Activated CD8-positive, alpha-beta memory T cell treated with anti-CD3 and anti-CD28 coated beads for 1 hour (primary cell): ENCODE measurements at places on chromosomes 7 and 10.
A peak's percentile ranks its signal among the peaks of the same experiment; 100 is the strongest.

DNA sequence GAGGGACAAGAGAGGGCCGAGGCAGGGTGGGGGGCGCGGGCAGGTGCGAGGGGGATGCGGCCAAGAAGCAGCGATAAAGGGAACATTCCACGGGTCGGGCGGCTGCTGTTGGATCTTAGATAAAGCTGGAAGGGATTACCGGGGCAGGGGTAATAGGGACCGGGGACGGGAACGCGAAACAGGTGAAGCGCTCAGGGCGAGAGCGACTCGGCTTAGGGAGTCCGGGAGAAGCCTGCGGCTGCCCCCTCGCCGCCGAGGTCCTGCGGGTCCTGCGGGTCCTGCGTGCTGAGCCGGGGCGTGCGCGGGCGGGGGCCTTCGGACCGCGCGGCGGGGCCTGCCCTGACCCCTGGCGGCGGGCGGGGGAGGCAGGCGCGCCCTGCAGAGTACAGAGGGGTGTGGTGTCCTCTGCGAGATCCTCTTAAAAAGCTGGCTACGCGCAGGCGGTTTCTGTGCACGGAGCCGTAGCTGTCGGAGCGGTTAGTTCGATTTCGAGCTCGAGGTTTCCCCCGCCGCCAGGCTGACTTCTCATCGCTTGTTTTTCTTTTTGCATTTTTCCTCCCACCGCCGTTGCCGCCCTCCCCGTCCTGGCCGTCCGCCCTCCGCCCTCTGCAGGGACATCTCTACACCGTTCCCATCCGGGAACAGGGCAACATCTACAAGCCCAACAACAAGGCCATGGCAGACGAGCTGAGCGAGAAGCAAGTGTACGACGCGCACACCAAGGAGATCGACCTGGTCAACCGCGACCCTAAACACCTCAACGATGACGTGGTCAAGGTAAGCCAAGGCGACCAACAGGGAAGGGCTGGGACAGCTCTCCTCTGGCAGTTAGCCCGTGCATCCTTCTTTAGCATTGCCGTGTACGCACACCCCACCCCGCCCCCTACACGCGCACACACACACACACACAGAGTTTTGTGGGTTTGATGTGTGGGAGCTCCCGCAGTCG lies 1.4 kb downstream of the CAV1 start:
- no peak for DNase-seq

GRCh38 chr10:114103284-114103683 lies 59.6 kb downstream of the ADRB1 start:
- DNase-seq: no peak

GRCh38 chr10:132662186-132662920 lies 123.6 kb downstream of the NKX6-2 start:
- DNase-seq: no peak

DNA sequence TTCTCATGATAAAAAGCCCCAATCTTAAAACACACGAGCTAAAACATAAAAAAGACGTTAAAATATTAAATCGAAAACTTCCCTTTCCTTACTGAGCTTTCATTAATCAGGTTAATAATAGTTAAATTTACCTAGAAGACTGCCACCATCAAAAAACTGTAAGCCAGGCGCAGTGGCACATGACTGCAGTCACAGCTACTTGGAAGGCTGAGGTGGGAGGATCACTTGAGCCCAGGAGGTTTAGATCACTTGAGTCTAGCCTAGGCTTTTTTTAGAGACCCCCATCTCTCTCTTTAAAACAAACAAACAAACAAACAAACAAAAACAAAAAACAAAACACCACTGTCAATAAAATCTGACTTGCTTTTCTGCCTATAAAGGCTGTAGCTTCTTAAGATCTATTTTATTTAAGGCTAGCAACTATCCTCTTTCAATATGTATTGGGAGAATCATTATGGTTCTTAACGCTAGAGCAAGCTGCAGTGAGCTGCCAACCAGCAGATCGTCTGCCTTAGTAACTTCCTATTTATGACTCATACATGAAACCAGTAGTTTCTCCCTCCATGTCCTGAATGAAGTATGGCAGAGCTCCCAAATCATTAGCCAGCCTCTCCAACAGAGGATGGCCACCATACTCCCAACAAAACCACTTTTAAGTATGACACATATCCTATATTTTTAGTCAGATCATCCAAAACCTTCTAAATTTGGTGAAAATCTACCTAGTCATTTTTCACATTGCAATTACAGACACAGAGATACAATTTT lies 163.7 kb downstream of the SRPK2 start:
- no peak for DNase-seq

DNA sequence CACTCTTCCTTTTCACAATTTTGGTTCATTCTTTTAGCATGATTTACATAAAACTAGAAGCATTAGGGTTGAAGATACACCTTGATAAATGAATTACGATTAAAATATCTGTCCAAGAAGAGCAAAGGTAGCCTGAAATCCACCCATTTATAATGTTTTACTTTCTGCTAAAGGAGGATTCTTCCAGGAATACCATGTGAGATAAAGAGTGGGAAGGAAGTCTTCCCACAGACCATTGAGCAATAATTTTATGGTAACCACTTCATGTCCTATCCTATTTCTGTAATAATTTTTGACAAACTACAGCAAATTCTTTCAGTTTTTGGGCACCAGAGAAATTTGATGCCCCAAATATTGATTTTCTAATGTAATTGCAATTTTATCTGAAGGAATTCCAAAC lies 150.6 kb upstream of the STEAP4 start:
- DNase-seq: no peak

DNA sequence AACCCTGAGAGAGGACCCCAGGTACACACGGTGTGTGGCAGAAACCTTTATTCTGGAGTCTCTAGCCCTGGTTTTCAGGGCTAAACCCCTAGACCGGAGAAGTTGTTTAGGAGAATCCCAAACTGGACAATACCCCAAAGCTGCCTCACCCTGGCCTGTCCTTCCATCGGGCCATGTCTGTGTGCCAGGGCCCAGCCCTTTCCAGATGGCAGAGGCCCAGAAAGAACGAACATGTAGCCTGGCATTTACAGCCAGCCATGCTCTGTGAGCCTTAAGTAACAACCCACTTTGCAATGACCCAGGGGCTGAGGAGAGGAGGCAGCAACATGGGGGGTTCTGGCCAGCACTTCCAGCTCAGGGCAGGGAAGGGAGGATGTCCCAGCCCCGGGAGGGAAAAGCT lies 142.1 kb downstream of the NEURL1 start:
- no peak for DNase-seq

DNA sequence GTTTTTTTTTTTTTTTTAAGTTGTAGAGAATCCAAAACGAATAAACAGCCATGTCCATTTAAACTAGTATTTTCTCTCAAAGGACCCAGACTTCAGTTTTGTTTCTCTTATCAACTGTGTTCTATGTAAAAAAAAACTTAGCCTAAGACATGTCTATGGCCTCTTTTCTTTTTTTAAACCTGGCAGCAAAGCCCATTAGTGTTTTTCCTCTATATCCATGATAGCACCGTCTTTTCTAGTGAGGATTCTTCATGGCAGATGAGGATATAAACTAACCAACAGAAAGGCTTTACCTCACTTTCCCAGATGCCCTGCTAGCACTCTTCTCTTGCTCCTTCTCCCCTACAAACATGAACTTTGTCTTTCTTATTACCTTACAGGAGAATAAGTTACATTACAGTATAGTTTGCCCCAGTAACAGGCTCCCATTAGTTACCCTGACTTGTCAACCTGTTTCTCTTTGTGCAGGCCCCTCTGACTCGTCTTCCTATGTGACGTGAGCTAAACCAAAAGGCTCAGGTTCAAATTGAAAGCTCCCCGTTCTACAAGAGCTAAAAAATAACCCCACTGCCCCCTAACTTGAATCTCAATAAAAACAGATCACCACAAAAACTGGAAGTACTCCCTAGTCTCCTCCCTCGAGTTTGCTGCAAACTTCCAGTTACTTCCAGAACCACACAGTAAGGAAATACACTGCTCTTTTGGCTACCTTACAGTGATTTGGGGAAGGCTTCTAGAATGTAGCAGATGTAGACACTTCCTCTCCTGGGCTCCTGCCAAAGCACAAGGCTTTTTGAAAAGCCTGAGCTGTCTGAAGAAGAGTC lies 20.1 kb downstream of the P4HA1 start:
- DNase-seq: no peak

- DNase-seq: no peak
These were observed 491.9 kb downstream of the SORCS1 start for GRCh38 chr10:106672517-106673175.

- DNase-seq: no peak
These were observed 15.2 kb upstream of the ZKSCAN1 start for GRCh38 chr7:100000239-100000638.

DNA sequence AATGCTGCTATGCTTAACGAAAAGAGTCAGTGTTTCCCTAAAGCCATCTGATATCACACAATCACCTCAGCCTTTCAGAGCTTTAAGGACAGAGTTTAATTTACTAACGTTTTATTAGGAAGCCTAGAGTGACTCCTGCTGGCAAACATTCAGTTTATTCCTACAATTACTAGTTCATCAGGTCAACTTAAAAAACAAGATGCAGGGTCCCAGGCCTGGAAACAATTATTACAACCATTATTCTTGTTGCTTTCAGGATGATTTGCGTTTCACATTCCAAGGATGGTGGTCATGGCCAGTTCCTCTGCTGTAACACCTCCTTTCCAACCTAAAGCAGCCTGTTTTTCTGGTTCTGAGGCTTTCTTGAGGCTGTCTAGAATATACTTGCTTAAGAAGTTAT lies 1.5 kb upstream of the FAM53B start:
- DNase-seq: no peak

DNA sequence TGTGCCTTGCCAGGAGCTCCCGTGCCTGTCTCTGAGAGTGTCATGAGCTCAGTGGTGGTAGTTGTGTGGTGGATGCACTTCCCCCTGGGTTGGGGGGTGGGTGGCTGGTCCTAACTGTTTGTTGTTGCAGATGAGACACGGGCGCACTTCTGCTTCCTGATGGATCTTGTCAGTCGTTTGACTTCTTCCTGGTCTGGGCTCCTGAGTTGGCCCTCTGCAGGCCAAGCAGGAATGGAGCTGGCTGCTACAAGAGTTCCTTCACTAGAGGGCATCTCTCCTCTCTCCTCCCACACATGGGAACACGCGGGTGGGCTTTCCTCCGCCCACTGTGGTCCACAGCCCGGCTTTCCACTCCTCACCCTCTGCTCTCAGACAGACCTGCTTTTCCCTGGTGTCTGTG lies 82.0 kb downstream of the BMS1 start:
- no peak for DNase-seq

GRCh38 chr10:33484787-33485186 lies 150.3 kb upstream of the NRP1 start:
- DNase-seq: no peak

DNA sequence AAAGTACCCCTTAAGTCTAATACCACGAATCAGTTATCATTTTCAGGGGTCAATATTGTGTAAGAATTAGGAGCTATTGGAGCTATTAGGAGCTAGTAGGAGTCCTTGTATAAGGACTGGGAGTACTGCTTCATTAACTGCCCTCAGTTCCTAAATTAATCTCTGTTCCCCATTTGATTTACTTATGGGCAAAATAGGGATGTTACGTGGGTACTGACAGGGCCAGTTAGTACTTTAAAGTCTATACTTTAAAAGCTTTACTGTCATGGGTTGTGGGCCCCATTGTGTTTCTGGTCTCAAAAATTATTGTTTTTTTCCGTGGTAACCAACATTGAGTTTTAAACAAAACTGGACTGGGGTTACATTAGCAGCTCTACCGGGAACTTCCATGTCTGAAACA lies 60.3 kb downstream of the PRKAR2B start:
- no peak for DNase-seq

GRCh38 chr7:41566581-41566980 lies 136.3 kb downstream of the INHBA start:
- no peak for DNase-seq

- DNase-seq: no peak
These were observed 23.1 kb upstream of the ZNF862 start for GRCh38 chr7:149815121-149815520.

GRCh38 chr7:154584352-154585252 lies 418.3 kb downstream of the PAXIP1 start:
- DNase-seq: no peak

GRCh38 chr7:126495001-126495400 lies 757.7 kb downstream of the GRM8 start:
- no peak for DNase-seq

GRCh38 chr7:1864161-1864940 lies 194.3 kb downstream of the ELFN1 start:
- DNase-seq: no peak

GRCh38 chr10:65993451-65993850 lies 932.4 kb upstream of the LRRTM3 start:
- DNase-seq: no peak

DNA sequence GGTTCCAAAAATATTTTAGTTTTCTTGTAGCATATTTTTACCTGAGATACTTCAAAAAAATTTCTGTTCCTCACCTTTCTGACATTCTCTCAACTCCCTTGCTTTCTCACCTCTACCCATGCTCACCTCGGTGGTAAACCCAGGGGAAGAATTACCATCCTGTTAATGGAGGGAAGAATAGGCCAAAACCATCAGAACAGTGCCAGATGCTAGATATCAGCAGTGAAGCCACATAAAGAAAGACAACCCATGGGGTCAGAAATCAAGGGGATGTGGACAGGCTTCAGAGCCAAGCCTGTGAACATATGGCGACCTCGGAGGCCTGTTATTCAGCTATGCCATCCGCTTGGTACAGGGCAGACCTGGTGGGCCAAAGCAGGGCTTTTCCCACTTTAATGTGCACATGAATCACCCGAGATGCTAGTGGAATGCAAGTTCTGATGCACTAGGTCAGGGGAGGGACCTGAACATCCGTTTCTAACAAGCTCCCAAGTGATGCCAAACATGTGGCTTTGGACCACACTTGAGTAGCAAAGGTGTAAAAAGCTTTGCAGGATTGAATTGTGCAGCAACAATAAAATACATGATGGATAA lies 125.5 kb downstream of the NPY start:
- DNase-seq: no peak

- DNase-seq: no peak
These were observed 370.4 kb downstream of the TNS3 start for GRCh38 chr7:47211519-47211973.

DNA sequence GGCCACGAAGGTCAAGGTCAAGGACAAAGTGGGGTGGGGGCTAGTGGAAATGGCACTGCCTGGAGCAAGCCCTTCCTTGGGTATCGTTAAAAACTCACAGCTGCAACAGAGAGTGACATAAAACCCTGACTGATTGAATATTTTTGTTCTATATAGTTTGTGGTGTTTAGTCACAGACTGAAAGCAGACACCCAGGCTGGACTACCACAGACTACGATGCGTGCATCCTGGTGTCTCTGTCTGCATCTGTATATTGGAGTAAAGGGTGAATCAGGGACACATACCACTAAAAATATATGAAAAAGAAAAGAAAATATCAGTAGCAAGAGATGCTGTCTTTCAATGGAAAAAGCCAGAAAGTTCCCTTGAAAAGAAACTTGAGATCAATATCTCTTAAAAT lies 101.4 kb downstream of the KLF6 start:
- DNase-seq: no peak

- DNase-seq: peak; percentile 24
These were observed 593 bp downstream of the CDK13 start for GRCh38 chr7:39950473-39951225.
